Activated T-helper 9 cell treated with anti-CD3 and anti-CD28 coated beads, Interleukin-2, amount 50 U/mL, for 16 hours (primary cell): ENCODE measurements at places on chromosomes 12 and 14.

DNA sequence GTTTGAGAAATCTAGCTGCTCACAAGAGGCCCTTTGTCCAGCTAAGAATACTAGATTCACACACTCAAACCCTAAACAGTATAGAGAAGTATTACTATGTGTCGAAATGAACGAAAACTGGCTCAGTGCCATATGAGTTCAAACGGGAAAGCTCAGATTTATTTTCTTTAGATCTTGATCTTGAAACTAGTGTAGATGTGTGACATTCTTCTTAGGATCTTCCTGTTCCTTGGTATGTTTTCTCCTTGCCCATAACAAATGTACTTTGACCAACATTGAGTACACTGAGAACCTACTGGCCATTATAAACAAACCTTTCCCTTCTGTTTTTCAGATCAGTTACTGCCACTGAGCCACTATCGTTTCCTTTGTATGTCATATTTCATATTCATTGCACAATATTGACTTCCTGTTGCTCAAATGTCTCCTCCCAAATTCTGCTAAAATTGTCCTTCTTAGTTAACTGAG, 21.3 kb downstream of the MYBPC1 start:
- DNase-seq, result no peak

DNA sequence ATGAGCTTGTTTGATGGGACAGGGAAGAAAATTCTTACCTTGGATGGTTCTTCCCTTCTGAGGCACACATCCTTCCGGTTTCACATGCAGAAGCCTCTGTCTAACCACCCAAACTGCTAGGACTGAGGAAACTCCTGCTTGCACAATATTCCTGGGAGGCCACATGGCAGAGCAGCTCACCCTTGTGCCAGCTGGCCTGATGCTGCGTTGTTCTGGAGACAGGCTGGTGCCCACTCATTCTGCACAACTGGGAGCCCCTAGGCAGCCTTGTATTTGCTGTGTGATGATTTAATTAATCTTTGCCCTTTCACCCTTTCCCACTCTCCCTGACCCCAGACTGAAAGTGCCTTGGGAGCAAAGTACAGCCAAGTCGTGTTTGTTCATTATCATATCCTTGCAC, 130.8 kb downstream of the RTN1 start:
- no peak for DNase-seq

DNA sequence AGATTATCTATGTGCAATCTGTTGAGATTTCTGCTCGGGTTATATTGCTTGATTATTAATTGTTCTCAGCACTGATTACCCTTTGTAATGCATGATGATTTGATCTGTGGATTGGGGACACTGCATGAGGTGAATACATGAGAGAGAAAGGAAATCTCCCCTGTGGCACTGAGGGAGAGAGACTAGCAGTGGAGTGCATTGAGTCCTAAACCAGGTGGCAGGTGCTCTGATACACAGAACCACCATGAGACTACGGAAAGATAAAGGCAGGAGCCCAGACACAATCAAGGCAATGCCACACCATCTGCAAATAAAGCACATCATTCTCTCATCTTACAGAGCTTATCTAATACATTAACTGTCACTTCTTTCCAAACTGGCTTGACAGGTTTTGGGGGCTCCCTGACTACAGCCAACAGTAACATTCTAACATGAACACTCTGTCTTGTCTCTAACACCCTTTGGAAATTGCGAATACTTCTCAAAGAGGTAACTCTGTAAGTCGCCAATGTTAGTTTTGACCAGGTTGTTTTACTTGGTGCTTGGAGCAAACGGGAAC, 37.6 kb upstream of the TSPAN8 start:
- no peak for DNase-seq

- peak; percentile 37 for DNase-seq
Observed at GRCh38 chr12:52020539-52021336, 14.0 kb downstream of the TAMALIN start.
